GM04503 (cell line): ENCODE measurements at places on chromosomes 7 and 10.
A peak's percentile ranks its signal among the peaks of the same experiment; 100 is the strongest.

- no peak for DNase-seq
These were observed 54.4 kb downstream of the MTPAP start for GRCh38 chr10:30294476-30295240.

DNA sequence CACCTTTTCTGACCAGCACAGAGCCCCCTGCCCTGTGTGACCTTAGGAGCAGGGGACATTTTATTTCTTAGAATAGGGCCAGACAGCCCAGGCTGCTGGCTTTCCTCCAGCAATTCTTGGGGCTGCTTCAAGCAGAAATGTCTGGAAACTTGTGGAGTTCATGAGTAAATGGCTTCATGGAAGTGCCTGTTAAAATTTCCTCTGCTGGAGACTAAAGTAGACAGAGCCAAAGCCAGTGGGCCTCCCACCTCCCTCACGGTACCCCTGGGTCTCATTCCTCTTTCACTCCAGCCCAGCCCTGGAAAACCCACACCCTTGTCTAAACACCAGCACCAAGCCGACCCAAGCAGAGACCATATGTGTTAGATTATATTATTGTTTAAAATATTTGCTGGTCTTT is 505.5 kb upstream of the ZMIZ1 start:
- no peak for DNase-seq

DNA sequence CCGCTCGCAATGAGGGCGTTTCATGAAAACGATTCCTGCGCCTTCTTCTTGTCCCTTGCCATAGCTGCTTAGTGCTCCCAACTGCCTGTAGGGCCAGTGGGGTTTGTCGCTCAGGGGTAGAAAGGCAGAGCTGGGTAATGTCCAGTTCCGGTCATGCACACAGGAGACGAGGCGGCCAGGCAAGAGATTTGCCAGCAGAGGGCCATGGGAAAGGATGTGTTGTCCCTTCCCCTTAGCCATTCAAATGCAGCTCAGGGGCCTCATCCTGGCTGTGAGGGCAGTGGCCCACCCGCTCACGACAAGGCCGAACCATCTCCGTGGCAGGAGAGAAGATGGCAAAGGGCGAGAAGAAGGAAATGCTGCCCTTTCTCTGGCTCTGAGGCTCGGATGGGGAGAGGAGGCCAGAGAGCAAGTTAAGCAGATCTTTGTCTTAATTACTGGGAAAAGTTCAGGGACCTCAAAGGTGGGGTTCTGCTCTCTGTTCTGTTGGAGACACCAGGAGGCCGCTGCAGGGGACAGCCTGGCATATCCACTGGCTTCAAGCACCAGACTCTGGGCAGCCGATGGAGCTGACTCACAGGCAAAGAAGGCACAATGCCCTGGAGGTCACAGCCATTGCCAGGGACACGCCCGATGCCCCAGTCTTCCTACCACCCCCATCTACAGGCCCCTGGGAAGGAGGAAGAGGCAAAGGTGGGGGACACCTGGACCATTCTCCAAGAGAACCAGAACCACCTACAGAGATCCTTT is 534.8 kb upstream of the MGMT start:
- no peak for DNase-seq

DNA sequence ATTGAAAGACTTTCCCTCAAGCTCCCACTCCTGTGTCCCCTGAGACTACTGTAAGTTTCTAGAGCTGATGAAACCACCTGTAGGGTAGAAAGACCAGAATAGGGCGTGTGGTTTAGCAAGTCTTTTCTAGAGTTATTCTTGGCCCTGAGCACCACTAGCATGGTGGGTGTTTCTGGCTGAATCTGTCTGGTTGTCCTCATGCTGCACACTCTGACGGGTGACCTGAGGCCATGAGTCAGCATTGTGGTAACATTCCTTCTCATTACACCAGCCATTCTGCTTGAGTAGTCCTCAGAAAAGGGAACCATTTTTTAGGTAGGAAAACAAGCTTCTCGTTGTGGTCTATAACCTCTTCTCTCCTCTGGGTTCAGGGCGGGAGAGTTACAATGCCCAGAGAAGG is 250.3 kb downstream of the SNX13 start:
- peak; percentile 74 for DNase-seq

DNA sequence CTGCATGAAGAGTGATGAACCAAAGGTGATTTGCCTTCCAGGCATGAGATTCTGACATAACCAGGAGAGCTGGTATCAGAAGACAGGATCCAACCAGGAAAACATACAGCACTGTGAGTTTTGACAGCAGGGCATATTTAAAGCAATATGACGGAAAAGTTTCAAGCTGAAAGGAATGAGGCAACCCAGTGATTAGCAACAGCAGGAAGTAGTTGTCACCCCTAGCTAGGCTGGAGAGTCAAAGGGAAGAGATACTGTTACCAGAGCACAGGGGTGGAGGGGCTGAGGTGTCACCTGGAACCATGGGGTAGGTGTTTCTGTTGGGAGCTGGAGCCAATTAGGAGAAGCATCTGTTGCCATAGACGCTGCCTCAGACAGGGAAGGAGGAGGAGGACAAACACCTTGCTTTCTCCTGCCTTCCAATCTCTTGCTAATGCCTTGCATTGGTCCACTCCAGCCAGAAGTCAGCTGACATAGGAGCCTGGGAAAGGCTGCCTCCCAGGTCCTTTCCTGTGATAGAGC is 125.4 kb upstream of the SORCS3 start:
- no peak for DNase-seq

GRCh38 chr10:96014473-96015102 is 28.8 kb upstream of the CCNJ start:
- DNase-seq, result no peak

DNA sequence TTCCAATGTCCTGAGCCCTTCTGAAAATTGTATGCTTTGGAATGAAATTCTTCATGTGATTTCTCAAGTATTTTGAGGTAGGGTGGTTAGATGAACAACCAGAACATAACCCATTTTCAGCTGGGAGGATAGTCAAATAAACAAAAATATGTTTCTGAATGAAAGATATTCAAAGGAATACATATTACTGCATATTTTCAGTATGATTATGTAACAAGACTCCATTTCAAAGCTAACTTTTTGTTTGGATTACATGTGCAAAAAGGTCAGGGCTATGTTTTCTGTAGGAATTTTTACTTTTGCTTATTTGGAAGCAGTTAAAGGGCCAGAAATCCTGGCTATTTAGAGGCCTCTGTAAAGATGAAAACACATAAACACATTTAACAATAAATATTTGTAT is 27.7 kb downstream of the CDK6 start:
- no peak for DNase-seq

DNA sequence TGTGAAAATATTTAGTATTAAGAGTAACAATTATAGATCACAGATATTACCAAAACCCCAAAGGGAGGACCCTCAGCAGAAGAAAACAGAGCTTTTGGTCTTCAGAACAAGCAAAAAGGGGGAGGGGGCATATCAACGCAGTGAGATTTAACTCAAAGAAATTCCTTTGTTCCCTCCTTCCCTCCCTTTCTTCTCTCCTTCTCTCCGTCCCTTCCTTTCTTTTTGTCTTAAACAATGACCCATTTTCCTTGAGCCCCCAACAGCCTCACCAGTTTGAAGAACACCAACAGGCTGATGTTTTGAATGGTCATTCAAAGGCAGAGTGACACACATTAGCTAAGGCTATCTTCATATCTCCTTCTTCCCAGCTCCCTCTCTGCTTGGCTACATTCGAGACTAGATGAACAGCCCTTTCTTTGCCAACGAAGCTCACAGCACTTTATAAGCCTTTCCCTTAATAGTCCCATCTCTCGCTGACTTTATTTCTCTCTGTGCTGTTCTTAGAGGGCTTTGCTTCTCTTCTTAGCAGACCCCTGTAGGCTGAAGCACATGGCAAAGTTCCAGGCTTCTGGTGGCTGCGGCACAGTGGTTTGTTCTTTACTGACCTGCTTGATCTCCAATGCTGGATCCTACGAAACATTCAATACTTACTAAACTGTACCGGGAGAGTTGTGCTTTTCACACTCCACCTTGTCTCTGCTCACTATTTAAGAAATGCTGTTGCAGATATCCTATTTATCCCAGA is 75.6 kb upstream of the KCNIP2 start:
- no peak for DNase-seq

GRCh38 chr7:101226721-101227120 is 8.8 kb downstream of the ZNHIT1 start:
- DNase-seq, result no peak

DNA sequence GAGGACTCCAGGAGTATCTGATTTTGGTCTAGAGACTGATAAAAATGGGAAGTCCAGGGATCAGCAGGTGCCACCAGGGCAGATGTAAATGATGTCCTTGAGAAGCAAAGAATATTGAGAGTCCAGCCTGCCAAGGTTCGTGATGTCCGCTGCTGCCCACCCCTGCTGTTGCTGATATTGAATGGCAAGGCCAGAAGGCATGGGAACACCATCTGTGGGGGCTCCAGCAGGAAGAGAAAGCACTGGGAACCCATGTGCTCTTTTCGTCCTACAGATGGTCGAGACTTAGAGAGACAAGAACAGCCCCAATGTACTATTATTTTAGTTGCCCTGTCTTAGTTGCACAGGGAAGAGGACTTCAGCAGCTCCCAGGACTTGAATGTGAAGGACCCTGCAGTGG is 363.9 kb downstream of the GALNT17 start:
- DNase-seq, result no peak

GRCh38 chr10:10798102-10798863 is 219.4 kb upstream of the CELF2 start:
- no peak for DNase-seq

DNA sequence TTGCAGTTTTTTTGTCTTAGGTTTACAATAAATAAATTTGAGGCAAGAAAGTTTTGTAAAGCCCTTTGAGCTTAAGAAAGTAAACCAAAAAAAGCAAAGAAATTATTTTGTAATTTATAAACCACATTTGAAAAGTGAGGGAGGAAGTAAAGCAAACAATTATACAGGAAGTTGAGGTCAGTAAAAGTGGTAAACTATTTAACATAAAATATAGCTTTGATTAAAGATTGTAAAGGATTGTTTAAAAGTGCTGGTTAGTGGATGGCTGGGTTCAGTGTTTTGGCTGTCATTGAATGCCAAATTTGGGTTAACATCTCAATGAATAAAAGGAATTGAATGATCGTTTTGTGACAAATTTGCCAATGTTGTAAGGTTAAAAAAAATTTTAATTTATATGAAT is 9.9 kb downstream of the SOSTDC1 start:
- DNase-seq, result no peak

DNA sequence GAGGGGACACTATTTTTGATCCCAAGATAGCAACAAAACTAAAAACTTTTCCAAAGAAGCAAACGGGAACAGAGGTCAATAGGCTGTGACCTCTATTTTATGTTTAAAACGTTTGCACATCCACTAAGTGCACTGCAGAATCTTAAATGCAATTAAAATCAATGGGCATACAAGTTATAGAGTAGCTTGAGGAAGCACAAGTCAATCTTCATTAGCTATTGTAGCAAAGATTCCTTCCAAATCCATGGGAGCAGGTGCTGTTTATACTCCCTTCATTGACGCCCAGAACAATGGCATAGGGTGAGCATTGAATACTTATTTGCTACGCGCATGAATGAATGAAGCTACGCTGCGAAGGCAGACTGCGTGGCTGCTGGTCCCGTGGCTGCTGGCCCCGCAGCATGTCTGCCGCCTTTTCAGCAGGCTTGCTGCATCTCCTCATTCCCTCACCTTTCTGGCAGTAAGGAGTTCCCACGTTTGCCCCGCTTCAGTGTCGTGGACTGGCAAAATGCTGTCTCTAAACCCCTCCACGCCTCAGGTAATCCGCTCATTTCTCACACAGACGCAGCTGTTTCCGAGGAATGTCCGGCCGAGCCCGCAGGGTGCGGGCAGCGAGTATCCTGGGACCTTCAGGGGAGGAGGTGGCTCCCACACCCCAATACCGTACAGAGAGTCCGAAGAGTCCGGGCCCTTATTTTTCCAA is 754 bp upstream of the PHYHIPL start:
- DNase-seq, result no peak

- DNase-seq, result no peak
These were observed 7.6 kb upstream of the ASCC1 start for GRCh38 chr10:72223743-72224101.

DNA sequence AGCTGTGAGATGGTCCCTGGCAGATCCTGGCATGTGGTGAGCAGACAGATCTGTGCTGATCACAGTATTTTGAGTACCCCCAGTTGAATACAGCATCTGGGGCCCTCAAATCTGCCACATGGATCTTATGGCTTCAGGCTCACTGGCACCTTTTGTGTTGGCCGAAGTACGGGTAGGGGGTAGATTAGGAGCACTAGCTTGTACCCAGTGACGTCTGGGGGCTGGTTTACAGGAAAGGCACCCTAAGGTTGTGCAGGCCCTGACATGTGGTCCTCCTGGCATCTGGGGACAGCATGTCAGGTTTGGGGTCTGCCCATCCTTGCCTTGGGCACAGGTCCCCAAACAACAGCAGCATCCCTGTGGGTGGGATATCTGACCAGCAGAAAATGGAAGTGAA is 53.2 kb downstream of the SYPL1 start:
- no peak for DNase-seq

GRCh38 chr10:70757856-70758255 is 27.3 kb downstream of the TBATA start:
- no peak for DNase-seq

DNA sequence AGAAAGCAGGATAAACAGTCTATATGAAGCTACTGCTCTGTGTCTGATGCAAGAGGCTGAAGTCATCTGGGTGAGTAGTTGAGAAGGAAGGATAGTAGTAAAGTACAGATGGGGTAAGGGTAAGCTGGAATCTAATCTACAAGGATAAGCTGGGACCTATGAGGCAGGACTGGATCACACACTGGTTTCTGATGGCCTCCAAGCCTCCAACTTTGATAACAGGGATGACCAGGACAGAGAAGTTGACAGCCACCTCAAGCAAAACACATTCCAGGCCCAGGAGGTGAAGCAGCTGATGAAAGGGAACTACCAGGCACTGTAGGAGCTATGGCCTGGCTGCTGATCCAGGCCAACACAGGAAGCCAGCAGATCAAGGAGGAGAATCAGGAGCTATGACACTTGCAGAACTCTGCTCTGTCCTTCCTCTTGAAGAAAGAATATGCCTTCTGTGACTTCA is 278.1 kb upstream of the TMEM229A start:
- no peak for DNase-seq

- DNase-seq, result no peak
These were observed 167.8 kb downstream of the KIF20B start for GRCh38 chr10:89869180-89869579.
